ENCODE measurements at places on chromosomes 1 and 21.

DNA sequence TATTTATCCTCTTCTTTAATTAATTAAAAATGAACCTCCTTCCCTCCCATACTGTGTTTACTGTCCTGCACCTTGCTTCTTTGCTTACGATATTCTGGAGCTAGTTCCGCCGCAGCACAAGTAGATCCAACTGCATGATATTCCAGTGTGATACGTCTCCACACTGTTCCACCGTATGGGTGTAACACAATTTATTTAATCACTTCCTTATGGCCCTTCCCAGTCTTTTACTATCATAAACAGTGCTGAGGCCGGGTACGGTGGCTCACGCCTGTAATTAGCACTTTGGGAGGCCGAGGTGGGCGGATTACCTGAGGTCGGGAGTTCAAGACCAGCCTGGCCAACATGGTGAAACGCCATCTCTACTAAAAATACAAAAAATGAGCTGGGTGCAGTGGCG lies 25.7 kb downstream of the CNST start:
- DNase-seq: no peak

DNA sequence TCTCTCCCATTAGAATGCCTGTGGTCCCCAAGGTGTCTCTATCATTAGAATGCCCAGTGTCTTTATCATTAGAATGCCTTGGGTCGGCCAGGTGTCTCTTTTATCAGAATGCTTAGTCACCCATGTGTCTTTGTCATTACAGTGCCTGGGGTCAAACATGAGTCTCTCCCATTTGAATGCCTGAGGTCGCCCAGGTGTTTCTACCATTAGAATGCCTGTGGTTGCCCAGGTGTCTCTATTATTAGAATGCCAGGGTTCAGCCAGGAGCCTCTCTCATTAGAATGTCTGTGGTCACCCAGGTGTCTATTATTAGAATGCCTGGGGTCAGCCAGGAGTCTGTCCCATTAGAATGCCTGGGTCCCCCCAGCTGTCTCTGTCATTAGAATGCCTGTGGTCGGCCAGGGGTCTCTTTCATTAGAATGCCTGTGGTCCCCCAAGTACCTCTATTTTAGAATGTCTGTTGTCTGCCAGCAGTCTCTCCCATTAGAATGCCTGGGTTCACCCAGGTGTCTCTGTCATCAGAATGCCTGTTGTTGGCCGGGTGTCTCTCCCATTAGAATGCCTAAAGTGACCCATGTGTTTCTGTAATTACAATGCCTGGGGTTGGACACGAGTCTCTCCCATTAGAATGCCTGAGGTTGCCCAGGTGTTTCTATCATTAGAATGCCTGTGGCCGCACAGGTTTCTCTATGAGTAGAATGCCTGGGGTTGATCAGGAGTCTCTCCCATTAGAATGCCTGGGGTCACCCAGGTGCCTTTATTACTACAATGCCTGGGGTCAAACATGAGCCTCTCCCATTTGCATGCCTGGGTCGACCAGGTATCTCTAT lies 57.1 kb downstream of the RNF187 start:
- DNase-seq: no peak

GRCh38 chr21:21997390-21998333 lies 999.5 kb downstream of the NCAM2 start:
- DNase-seq: no peak

GRCh38 chr1:246267896-246268295 lies 239.2 kb downstream of the SMYD3 start:
- DNase-seq: no peak

DNA sequence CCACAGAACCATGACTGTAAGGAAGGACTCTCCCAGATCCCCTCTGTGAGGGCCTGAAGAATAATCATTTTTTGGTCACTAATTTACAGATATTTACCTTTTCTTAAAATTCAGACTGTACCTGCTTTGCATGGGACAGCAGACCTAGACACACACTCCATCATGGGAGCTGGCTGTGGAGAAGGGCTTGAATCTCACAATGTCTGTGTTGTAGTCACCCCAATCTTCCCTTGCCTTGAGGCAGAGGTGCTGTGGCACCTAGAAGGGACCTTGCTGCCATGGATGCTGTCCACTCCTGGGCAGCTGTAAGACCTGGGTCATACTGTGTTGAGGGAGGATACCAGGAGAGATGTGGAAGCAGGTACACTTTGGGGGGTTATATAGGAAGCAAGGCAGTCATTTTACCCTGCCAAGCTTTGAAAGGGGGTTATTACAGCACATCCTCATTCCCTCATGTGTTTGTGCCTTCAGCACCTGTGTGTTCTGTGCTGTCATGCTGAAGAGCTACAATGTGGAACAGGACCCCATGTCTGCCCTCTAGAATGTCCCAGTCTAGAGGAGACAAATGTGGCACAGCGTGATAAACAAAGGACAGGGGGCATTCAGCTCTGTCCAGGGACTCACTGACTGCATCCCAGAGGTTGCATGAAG lies 27.1 kb downstream of the TRAF5 start:
- DNase-seq: no peak

DNA sequence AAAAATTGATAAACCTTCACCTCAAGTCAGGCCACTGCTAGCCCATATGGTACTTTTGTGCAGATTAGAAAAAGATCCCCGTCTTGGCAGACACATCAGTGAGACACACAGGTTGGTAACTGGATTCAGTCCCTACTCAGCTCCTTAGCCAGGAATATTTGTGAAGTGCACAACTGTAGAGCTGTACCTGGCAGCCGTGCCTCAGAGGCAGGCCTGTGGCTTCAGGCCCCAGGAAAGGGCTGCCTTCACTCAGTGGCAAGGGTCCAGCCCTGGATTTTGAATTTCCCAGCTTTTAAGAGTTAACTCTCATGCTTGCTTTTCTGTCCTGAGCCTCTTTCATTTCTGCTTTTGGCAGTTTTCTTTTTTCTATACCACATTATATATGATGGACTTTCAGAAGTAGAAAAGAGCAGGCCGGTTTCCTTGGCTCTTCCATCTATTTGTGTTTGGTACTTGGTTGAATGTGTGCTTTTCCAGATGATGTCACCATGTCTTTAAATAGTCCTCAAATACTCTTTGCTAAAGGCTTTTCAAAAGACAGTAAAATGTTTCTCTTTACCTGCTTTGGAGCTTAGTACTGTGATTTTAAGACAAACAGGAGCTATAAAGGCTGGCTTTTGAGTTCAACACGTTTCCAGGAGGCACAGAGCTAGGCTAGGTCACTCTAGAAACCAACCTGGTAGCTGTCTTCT lies 186.6 kb downstream of the AK5 start:
- no peak for DNase-seq

DNA sequence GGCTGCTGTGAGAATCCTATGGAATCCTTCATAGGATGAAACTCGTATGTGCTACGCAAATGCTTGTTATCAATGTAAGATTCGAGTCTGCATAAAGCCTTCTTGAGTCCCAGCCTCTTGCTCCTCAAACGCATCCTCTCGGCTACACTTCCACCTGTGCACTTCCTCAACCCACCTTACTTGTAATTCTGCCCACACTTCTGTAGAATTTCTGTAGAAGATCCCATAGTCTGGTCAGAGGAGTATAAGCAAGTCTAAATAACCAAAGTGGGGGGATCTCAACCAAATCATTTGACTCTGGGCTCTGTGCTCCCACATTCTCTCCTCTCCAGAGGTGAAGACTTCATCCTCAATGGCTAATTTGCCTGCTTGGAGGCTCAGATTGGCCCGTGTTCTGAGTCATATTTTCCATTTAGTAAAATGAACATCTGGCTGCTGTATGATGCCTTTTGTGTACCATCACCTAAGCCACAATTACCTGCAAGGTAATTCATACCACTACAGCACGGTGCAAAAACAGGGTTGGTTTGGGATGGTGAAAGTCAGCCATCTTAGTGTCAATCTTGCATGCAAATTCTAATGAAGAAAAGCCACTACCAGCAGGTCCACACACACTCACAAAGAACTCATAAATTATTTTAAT lies 63.2 kb downstream of the ITPKB start:
- no peak for DNase-seq

GRCh38 chr1:161047436-161048420 lies 2.0 kb upstream of the USF1 start:
- no peak for DNase-seq

DNA sequence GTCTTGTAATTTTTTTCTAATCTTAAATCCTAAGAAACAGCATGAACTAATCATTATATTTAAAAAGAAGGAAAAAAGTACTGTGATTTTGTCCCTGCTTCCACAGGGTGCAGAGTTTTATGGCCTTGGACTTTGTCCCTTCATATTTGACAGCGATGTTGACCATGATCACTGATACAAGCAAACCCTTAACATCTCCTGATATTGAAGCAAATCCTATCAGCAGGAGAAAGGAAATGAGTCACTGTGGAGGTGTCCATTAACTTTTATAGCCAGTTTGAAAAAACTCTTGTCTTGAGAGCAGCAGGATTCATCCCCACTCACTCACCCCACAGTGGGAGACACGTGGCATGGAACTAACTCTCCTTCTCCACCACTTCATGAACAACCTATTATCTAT lies 5.1 kb upstream of the REG4 start:
- DNase-seq: peak; percentile 24

DNA sequence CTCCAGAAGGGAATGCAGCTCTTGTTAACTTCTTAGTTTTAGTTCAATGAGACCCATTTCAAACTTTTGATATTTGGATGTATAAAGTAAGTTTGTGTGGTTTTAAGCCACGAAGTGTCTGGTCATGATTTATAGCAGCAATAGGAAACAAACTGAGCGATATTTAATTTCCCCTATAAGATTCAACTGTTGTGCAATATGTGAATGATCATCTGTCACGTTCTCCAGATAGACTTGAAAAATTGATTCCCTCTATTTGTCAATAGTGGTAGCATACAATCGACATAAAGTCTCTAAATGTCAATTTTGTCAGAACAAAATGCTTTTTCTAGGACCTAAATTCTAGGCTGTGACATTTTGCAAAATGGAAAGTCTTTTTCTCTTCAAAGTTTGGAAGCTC lies 240.1 kb downstream of the KCTD3 start:
- no peak for DNase-seq

DNA sequence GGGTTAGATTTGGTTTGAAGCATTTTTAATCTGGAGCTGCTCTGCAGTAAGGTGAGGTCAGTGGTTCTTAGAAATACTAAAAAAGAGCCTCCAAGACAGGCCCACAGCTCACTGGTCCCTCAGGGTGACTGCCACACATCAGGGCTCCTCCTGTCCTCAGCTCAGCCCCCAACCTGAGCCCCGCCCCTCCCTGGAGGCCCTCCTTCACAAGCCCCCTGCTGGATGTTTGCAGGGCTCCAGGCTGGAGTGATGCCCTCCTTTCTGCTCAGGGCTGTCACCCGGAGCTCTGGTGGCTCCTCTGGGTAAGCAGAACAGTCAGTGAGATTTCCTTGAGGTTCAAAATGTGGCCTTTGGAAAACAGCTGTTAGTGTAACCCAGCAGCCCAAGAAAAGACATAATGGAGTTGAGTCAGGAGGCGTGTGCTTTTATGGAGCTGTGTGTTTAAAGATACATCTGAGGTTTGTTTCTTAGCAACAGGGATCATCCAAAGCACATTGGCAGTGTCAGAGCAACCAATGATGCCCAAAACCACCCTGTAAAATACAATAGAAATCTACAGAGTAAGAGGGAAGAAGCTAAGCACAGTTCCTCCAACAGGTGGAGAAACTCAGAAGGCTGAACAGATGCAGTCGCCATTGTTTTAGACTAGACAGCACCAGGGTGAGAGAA lies 21.4 kb downstream of the STUM start:
- DNase-seq: no peak

- DNase-seq: no peak
Measured at GRCh38 chr1:184881941-184882913, 92.1 kb downstream of the NIBAN1 start.

- DNase-seq: no peak
Measured at GRCh38 chr1:216095400-216095799, 327.8 kb downstream of the USH2A start.

GRCh38 chr1:9520411-9520810 lies 18.9 kb upstream of the SLC25A33 start:
- DNase-seq: no peak

DNA sequence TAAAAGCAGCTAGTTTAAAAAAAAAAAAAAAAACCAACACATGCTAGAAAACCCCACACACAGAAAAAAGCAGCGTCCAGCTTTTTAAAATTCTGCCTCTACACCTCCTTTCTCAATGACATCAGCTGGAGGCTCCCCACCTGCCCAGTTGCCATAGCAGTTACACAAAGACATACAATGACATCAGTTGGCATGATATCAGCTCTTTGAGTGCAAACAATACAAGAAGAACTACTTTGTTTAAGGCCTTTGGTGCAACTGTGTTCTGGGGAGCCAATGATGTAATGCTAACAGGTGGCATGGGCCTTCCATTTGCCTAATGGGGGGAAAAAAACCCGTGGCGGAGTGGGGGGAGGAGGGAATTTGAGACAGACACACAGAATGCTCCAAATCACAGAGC lies 32.9 kb downstream of the DUSP10 start:
- DNase-seq: no peak

GRCh38 chr1:226373376-226373775 lies 34.5 kb downstream of the PARP1 start:
- no peak for DNase-seq

- DNase-seq: no peak
Measured at GRCh38 chr1:227308367-227309336, 9.6 kb downstream of the CDC42BPA start.

GRCh38 chr1:46810596-46810995 lies 11.8 kb downstream of the CYP4B1 start:
- DNase-seq: no peak

DNA sequence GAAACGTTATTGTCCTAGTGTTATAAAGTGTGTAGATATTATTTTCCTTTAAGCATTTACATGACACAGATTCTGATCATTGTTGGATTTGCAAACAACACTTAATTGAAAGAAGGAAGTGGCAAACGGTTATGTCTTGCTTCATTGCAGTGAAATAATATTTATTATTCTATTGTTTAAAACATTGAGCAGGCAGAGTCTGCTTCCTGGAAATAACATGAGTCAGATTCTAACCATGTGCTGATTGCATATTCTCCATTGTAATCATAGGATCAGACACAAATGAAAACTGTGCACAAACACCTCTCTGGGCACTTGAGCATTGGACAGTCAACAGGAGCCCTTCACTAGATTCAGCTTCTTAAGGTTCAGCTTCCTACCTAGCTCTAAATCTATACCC lies 46.8 kb upstream of the USP25 start:
- DNase-seq: no peak

- DNase-seq: no peak
Measured at GRCh38 chr1:238608144-238608543, 717.4 kb upstream of the ZP4 start.

DNA sequence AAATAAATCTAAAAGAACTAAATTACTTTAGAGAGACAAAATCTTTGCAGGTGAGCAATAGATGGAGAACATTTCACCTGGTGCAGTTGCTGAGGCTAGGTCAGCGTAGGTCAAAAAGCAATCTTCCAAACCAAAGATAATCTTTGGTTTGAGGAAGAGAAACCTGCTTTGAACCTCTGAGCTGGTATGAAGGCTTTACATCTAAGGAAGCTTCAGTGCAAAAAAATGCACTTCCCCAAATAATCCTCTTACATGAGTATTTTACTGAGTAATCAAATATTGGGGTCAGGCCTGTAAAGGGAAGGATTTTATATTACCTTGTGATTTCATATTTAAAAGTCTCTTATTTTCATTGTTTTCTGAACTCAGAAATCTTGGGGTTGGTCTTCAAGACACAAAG lies 223.6 kb downstream of the SRGAP2C start:
- DNase-seq: no peak

GRCh38 chr21:38498057-38498833 lies at the start of gene ERG:
Gene ERG, minus strand, starts transcription at chr21:38498477. Its CDS starts 97 bp downstream, at chr21:38498380.
- DNase-seq: no peak

All from HS-5 (cell line).